D721Med (cell line): ENCODE measurements at places on chromosomes 6 and 20.
A peak's percentile ranks its signal among the peaks of the same experiment; 100 is the strongest.

- DNase-seq: no peak
Observed at GRCh38 chr20:42862446-42862845, 327.3 kb downstream of the PTPRT start.

- no peak for DNase-seq
Observed at GRCh38 chr6:29955783-29956182, 13.5 kb downstream of the HLA-A start.

- no peak for DNase-seq
Observed at GRCh38 chr6:134523903-134524650, 206.2 kb upstream of the SGK1 start.

DNA sequence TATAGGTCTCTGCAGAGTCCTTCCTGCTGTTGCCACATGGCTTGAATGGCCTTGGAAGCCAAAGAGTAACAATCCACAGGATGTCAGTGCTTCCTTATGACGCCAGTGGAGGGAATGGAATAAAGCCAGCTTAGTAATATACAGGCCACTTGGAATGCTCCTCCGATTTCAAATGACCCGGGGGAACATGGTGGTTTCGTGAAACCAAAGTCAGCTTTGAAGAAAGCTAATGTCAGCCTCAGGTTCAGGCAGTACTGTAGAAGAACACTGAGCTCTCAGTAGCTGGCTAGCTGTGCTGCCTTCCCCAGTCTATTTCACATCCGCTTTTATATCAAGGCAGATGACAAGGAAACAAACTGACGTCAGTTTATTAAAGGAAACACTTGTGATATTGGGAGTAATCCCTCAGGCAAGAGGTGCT lies 189.1 kb downstream of the DTNBP1 start:
- DNase-seq: no peak

GRCh38 chr6:34546551-34547321 lies 9.4 kb downstream of the SPDEF start:
- DNase-seq: no peak

GRCh38 chr6:163991321-163991720 lies 576.8 kb downstream of the QKI start:
- no peak for DNase-seq

DNA sequence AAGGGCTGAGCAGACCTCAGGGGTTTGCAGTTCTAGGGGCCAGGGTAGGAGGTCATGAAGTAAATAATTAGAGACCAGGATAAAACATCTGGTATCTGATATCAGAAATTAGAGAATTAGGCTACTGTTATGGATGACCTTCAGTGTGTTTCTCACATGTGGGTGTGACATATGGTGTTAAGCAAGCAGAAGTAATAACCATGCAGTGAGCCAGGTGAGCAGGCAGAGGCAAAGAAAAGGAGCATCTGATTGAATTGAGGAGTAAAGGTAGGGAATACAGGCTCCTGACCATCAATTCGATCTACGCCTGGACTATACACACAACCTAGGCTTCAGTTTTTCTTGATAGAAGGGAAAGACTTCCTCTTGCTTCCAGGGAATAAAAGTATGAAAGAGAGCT lies 34.7 kb upstream of the MAP3K7 start:
- DNase-seq: no peak

DNA sequence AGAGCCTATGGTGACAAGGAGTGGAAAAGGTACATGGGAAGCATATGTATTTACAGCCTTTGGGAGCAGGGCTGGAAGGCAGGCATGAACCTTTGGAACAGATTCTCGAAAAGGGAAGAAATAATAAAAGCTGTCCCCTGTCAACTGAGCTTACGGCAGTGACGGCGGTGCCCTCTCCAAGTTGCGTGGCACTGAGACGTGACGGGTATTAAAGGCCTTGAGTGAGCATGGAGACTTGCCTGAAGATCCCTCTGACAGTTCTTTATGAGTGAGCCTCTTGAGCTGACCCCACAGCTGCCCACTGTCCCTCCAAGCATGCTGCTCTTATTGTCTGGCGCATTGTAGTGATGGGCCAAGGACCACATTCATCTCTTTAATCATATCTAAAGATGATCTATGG lies 388.5 kb downstream of the ZFAND3 start:
- no peak for DNase-seq

DNA sequence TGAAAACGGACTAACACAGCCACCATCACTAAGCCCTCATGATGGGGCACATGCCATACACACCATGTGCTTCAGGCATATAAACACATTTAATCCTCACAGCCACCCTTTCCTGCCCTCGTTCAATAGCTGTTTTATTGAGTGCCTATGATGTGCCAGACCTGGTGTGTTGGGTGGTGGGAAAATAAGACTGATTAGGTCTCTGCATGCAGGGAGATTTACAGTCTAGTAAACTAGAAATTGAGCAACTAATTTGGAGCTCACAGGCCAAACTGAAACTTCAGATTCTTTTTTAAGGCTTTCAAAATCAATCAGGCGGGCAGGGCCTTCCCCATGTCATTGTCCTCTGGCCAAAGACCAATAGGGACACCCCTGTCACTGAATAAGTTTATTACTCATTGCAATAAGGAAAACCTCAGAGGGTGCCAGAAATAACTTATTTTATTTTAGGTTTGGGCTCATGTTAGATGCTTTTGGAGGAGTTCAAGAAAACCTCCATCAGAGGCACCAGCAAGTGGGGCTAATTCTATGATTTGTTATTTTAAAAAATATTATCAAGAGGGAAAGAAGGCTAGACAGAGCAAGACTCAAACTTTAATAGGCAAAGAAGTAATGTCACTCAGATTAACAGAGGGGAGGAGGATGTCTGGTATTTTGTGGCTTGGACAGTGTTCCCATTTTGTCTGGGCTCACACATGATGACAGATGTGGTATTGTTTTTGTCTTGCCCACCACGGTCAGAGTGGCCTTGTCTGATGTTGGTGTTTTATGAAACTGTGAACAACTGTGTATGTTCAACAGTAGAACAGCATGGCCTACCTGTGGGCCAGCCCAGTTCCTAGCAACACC lies 12.0 kb downstream of the ZFP64 start:
- no peak for DNase-seq

GRCh38 chr20:24998631-24999445 lies 6.3 kb upstream of the APMAP start:
- DNase-seq: no peak

- no peak for DNase-seq
Observed at GRCh38 chr6:168948990-168949531, 304.6 kb downstream of the THBS2 start.

GRCh38 chr20:37786043-37786442 lies 92.2 kb downstream of the CTNNBL1 start:
- DNase-seq: no peak

DNA sequence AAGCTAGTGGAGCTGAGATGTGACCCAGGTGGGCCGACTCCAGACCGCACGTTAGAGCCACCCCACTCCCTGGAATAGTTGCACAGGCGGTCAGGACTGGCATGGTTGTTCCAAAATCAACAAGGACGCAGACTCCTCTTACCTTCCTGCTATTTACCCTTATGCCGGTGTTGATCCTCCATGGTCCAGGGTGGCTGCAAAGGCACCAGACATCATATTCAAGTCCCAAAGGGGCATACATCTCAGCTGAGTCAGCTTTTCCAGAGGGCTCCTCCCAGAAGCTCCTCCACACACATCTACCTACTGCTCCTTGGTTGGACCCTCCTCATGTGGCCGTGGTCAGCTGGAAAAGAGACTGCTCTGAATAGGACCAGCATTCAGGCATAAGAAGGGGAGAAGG lies 112.2 kb downstream of the SYCP2 start:
- no peak for DNase-seq

DNA sequence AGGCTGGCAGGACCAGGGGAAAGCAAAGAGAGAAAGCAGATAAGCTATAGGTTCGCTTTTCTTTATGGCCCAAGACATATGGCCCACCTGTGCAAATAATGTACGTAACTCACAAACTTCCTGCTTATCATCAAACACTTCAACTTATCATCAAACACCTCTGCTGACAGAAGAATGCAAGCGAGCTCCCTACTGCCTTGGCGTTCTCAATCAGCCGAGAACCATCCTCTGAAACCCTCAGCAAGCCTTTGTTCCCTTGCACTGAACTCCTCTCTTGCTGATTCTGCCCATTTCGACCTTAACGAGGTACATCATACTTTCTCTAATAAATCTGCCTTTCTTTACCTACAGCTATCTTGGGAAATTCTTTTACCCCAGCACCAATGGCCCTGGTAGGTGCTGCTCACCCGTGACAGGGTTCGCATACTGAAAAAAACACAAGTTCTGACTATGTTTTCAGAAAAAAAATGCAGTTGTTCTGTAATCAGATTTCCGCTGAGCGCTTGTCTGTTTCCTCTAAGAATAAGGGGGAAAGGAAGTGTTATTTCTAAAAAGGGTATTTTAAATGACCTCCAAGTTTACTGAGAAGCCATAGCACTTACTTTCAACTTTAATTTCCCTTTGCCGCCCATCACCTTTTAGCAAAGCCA lies 28.3 kb downstream of the SERPINB6 start:
- DNase-seq: no peak

GRCh38 chr6:149244105-149244504 lies 73.4 kb upstream of the TAB2 start:
- DNase-seq: no peak

- no peak for DNase-seq
Observed at GRCh38 chr6:34248198-34248726, 544 bp downstream of the SMIM29 start.

GRCh38 chr6:108627692-108628550 lies 67.2 kb downstream of the FOXO3 start:
- DNase-seq: no peak

DNA sequence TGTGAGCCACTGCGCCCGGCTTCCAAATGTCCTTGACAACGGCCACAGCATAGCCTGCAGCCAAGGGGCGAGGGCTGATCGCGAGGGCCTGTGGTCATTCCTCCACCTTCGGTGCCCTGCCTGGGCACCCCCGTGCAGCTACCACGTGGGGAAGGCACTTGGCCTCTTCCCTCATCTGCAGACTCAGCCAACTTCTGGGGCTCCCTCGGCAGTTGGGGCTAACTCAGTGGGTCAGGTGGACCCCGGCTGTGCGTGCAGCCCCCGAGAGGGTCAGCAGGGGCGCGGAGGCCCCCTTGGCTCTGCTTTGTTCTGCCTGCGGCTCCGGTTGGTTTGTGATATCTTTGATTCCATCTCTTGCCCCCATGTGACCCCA lies 52.9 kb upstream of the BHLHE23 start:
- no peak for DNase-seq

- DNase-seq: no peak
Observed at GRCh38 chr6:73521351-73521985, 636 bp upstream of the EEF1A1 start.

DNA sequence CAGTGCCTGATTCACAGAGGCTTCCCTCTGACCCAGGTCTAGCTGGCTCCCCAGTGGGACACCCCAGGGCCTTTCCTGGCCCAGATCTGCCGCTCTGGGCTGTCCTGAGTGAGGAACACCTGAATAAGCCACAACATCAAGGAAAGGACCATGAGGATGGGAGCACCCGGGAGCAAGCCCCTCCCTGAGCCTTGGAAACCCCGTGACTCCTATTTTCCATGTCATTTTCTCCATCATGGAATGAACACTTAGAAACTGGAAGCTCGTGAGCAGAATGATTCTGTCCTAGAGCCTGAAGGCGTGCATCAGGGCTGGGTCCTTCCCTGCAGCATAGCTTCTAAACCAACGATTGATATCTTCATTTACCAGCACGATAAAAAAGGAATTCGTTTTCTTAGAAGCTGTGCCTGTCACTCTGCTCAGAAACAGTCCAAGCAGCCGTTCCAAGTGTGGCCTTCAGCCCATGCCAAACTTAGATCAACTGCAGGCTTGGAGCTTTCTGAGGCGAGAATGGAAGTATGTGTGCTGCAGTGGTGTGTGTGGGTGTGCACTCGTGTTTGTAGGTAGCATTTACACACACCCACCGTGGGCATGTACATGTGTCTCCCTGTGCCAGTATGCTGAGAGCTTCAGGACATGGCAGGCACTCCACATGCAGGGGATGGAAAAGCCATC lies 83.2 kb upstream of the FOXC1 start:
- DNase-seq: no peak

GRCh38 chr6:46734867-46735719 lies at the start of gene PLA2G7:
Gene PLA2G7 (minus strand): TSS chr6:46735375. CDS start chr6:46722891, 12,484 bp downstream.
- DNase-seq: peak; percentile 35

GRCh38 chr6:11179419-11180202 lies 52.9 kb downstream of the NEDD9 start:
- no peak for DNase-seq

DNA sequence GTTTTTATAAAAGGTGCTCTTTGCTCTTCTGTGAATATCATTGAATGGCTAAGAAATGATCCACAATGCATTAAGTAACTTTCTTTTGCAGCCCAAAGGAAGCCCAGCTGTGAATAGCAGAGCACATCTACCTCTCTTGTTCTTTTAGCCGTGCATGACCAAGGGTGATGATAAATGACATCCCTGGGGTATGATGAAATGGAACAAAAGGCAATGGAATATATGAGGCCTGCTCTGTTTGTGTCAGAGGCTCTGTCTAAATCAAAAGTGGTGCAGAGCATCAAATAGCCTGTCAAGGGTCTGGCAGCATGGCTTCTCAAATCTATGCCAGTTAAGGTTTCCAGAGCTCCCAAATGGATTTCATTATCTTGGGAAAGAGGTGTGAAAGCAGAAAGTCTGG lies 362.6 kb upstream of the RNF217 start:
- DNase-seq: no peak

GRCh38 chr6:7546020-7546369 lies 4.5 kb downstream of the DSP start:
- DNase-seq: no peak

- no peak for DNase-seq
Observed at GRCh38 chr6:12297363-12298016, 7.3 kb downstream of the EDN1 start.

GRCh38 chr6:148620579-148621298 lies 126.1 kb upstream of the UST start:
- no peak for DNase-seq

DNA sequence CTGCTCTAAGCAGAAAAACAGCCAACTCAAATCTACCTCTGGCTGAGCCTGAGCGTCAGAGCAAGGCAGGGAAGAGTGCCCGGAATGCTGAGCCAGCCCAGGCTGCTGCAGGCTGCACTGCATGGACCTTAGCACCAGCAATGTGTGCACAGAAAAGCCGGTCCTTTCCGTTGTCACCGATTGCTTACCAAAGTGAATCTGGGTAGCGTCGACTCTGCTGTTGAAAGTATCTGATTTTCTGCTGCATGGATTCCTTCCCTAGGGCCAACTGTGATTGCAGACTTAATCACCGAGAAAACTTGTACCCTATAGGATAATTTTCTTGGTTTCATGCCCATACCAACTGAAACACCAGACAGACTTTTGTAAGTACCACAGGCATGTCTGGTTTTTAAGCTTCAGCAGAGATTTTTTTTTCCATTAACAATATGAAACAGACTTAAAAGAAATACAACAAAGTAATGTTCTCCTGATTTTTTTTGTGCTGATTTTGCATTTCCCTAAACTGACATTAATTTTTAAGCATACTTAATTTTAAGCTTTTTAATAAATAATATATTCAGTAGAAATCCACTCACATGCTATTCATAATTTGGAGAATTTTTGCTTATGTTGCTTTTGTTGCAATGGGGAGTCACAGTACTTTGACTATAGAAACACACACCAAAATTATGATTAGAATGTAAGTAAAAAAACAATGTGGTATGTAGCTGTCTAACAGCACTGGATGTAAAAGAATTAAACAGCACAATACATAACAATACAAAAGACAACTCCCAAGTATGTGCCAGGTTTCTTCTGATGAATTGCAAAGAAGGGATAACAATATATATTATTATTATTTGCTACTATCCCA lies 218.0 kb downstream of the THBS2 start:
- DNase-seq: no peak
